ENCODE measurements at places on chromosomes 6 and 20. TPM values are rescaled to one million over a fixed set of nuclear protein-coding genes. Genes with fewer than 3 reads are reported as not detected.
A peak's percentile ranks its signal among the peaks of the same experiment; 100 is the strongest.

Gene GPSM3
- 0.79 TPM for total RNA-seq

Gene BPI
- not detected for total RNA-seq

DNA sequence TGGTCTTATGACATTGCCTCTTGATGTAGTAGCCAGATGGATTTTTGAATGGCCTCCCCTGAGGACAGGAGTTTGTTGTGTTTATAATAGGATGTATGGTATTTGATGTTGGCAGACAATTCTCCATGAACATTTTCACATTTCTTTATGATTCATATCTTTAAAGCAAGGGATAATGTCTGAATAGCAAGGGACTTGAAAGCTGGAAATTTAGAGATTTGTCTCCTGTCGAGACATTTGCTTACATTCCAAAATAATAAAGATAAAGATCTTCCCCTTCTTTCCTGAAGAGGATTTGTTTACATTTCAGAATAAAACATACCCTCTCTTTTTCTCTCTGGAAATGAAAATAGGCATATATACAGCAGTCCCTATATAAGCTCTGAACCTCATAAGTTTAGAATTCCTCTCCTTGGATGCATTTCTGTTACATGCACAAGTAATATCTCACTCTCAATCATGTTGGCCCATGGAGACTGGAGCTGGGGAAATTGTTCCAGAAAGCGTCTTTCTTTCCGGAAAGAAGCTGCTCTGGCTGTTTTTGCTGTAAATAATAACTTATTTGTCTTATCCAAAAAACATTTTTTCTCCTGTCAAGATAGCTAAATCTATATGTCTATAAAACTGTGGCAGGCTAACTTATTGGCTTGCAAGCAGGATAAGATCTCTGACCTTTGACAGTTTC, 42.5 kb upstream of the ASCC3 start:
- DNase-seq = no peak

- DNase-seq = no peak
These were observed 1.0 kb downstream of the NCOA7 start for GRCh38 chr6:125791820-125792165.

Gene LRRC73
- total RNA-seq = 0.13 TPM

DNA sequence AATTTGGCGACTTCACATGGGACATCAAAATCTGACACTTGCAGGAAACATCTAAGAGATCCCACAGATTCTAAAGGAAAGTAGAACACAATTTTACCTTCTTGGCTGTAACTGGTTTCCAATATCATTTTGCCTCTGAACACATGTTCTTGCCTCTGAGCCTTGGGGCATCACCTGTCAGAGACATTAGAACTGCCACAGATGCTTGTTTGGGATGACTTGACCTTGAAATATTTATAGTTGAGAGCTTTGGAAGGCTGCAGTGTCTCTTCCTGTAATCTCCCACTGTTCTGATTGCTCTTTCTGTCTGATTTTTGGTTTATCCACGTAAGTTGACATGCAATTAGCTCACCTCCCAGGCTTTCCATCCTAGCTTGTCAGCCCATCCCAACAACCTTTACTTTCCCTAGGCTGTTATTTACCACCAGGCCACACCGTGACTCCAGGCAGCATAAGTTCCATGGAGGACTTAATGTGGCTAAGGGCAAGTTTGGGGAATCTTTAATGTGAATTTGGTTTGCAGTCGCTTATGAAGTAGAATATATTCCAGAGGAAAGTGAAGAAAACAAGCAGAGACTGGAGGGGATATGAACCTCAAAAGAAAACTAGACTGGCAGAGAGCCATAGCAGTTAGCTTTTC, 256.5 kb upstream of the RIN2 start:
- no peak for DNase-seq

- DNase-seq = peak; percentile 26
These were observed 318.2 kb upstream of the RGS17 start for GRCh38 chr6:153449279-153449678.

Gene NOP56
- 288 TPM for total RNA-seq

GRCh38 chr6:89242574-89243330, 25.6 kb upstream of the GABRR1 start:
- peak; percentile 52 for DNase-seq

DNA sequence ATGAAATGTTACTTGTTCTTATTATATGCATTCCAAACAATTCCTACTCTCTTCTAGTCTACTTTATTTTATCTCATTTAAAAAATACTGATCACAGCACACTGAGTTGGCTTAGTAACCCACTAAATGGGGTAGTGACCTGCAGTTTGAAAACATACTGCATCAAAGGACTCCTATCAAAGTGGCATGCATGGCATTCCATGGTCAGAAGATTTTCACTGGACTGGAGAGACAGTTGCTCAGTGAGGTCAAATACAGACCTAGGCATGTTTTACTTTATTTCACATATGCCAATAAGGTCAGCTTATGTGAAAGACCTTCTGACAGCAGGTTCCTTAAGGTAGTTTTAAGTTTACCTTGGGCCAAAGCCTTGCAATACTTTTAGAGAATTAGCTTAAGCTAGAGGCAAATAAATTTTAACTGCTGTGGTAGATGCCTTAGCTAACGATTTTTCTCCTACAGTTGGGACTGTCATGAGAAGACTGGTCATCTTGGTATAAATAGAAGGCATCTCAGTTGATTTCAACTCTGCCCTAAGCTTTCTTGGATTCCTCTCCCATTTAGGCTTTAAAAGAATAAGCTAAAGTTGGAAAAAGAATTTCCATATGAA, 35.1 kb downstream of the TPD52L1 start:
- no peak for DNase-seq

Gene CST3
- total RNA-seq = 124 TPM

Gene B3GALT4
- 3.9 TPM for total RNA-seq

Gene DDAH2
- 14.5 TPM for total RNA-seq

DNA sequence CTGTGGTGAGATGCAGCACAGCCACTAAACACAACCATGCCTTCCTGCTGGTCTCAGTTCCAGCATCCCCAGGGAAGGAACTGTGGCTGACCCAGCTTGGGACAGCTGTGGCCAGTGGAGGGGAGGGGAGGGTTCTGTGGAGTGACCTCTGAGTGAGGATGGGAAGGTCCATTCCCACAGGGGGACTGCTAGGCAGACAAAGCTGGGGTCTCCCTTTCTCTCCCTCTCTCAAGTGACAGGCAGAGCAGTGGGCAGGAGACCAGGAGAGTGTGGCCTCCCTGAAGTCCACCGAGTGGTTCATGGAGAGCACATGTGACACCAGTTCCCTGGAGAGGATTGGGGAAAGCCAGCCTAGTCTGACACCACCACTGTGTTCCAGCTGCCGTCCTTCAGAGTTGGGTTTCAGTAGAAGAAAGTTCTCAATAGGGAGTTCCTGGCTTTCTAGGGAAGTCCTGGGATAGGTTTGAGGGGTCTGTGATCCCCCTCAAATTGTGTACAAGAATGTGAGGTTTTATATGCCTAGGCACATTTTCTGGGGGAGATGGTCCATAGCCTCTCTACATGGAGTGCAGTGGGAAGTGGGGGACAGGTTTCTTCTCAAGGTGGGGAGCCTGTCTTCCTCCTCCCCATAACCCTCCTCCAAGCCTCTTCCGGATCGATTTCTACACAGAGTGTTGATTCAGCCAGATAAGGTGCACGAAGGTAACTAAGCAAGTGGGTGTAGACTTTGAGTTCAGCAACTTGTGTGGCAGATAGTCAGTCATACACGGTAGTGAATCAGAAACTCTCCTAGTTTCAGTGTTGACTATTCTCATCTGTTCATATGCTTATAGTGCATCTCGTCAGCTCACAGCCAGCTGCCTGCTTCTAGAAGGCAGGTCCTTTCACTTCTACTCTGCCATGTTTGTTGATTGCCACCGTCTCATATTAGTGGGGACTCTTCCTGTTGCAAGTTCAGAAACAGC, 18.9 kb downstream of the MANBAL start:
- peak; percentile 92 for DNase-seq

GRCh38 chr6:80607811-80608391, 501.4 kb downstream of the BCKDHB start:
- peak; percentile 79 for DNase-seq

GRCh38 chr20:7137395-7138151, 370.1 kb downstream of the BMP2 start:
- DNase-seq = no peak

Gene BTBD3
- total RNA-seq = 16.6 TPM

DNA sequence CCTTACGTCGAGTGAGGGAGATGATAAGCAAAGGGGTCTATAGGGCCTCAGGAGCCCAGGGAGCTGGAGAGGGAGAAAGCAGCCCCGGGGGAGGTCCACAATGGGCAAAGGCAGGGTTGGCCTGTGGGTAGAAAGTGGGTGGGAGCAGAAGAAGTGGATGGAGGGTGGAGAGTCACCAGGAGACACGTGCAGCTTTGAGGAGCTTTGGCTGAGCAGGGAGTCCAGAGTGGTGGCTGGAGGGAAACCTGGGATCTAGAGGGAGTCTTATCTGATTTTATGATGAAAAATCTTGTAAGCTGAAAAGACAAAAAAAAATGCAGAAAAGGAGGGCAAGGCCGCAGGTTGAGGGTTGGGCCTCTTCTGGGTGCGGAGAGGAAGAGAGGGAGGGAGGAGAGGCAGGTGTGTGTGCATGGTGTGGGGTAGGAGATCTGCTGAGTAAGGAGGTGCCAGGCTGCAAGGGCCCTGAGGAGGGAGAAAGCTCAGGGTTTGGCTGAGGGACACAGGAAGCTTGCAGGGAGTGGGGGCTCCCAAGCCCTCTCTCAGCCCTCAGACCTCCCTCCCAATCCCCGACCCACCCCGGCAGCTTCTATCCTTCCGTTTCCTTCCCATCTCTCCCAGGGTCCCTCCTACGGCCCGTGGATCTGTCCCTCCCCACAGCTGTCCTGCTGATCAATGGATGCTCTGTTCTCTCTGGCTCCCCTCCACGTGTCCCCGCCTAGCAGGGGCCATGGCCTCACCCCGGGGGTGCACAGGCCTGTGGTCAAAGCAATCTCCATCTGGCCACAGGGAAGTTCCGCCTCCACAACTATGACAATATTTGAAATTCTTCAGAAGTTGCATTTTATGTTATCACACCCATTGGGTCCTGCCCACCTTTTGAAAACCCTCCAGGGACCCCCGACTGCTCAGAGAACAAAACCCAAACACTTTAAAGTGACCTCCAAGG, 17.1 kb upstream of the BPI start:
- no peak for DNase-seq

GRCh38 chr6:135188718-135189117, 7.6 kb downstream of the MYB start:
- DNase-seq = no peak

Gene C6orf118
- total RNA-seq = not detected

Gene NFKBIE
- 3.3 TPM for total RNA-seq

Gene SEL1L2
- total RNA-seq = not detected

Gene TOX2
- not detected for total RNA-seq

GRCh38 chr6:138582573-138582972, 83.3 kb upstream of the NHSL1 start:
- DNase-seq = no peak

Measured in bronchial epithelial cell (primary cell).